Foreskin keratinocyte (primary cell): ENCODE measurements at places on chromosomes 11 and 22.

DNA sequence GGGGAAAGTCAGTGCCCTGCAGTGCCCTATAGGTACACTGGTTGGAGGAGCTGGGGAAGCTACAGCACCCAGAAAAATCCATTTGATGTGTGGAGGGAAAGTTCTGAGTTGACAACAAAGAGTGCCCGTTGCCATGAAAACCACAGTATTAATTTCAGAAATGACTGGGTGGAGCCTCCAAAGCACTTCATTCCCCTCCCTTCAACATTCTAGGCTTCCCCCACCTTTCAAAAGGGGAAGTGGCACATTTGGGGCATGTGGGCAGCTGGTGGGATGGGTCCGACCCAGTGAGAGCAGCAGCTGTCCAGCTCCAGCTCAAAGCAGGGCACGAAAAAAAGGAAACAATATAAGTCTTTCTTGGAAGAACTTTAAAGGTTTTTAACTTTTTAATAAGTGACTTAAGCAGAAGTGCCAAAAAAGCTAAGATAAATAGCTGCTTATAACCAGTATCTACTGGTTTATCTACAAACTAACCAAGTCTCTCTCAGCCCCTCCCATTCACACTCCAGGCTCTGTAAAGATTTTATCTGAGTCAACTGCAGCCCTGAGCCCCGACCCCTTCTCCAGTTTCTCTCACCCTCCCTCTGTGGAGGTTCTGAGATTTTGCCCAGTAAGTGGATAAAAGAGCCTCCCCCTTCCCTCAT is 9.0 kb upstream of the AHNAK start:
- peak; percentile 1 for DNase-seq

DNA sequence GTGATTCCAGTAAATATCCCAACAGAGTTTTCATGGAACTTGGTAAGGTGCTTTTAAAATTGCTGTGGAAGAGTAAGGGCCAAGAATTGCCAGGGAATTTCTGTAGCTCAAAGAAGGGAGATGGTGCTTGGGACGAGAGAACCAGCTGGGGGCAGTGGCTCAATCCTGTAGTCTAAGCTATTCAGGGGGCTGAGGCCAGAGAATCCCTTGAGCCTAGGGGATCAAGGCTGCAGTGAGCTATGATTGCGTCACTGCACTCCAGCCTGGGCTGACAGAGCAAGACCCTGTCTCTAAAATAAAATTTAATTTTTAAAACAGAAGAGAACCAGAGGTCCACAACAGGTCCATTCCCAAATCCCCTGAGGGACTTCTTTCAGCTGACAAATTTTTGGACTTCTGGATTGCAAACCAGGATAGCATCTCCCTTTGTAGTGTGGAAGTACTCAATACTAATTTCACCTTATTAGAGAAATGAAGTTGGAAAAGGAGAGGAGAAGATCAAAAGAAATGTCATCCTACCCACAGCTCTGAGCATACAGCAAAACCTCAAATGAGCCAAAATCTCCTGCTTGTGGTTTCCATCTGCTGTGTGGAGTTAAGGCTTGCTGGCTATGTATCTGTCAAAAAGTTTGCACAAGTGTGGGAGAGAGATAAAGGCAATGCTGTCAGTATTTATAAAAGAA is 59.2 kb upstream of the CLPB start:
- no peak for DNase-seq

DNA sequence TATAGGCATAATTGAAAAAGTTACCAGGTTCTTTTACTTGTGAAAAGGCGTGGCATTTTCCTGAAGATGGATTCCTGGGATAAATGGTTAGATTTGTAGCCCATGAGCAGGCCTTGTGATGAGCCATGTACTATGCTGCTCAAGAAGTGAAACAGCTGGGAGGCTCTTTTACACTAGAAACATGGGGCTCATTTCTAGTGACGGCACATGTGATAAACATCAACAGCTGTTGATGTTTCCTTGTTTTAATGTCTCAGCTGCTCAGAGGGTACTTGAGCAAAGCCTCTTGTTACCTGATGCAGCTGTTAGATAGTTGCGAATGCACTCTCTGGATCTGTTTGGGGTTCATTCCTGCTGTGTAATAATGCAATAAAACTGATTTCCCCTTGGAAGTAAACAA is 396.8 kb downstream of the GUCY1A2 start:
- no peak for DNase-seq

- no peak for DNase-seq
Observed at GRCh38 chr11:104122011-104122635, 41.8 kb downstream of the PDGFD start.

- DNase-seq, result no peak
Observed at GRCh38 chr11:109121173-109121932, 300.6 kb upstream of the C11orf87 start.

- no peak for DNase-seq
Observed at GRCh38 chr11:61773356-61773755, 19.0 kb downstream of the TMEM258 start.

GRCh38 chr11:7021318-7021717 is 1.0 kb downstream of the NLRP14 start:
- no peak for DNase-seq

DNA sequence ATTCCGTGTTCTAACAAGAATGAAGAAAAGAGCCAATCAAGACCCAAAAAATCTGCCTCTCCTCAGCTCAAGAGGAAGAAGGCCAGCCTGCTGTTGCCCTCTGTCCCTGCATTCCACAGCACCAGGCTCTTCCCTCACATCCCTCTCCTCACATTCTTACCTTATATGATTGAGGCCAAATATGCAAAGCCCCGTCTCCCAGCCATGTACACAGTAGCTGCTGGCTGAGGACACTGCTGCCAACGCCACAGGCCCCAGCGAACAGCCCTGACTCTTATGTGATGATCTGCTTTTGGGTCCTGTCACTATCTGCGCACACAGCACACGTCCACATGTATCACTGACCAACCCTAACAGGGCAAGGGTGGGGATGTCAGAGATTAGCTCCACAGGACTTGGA is 60.2 kb downstream of the MICAL3 start:
- no peak for DNase-seq

- DNase-seq, result no peak
Observed at GRCh38 chr11:111372538-111372937, 6.5 kb downstream of the POU2AF1 start.

GRCh38 chr11:69423611-69424385 is 57.7 kb upstream of the LINC01488 start:
- DNase-seq, result no peak

- no peak for DNase-seq
Observed at GRCh38 chr22:27566602-27567001, 235.0 kb downstream of the MN1 start.

DNA sequence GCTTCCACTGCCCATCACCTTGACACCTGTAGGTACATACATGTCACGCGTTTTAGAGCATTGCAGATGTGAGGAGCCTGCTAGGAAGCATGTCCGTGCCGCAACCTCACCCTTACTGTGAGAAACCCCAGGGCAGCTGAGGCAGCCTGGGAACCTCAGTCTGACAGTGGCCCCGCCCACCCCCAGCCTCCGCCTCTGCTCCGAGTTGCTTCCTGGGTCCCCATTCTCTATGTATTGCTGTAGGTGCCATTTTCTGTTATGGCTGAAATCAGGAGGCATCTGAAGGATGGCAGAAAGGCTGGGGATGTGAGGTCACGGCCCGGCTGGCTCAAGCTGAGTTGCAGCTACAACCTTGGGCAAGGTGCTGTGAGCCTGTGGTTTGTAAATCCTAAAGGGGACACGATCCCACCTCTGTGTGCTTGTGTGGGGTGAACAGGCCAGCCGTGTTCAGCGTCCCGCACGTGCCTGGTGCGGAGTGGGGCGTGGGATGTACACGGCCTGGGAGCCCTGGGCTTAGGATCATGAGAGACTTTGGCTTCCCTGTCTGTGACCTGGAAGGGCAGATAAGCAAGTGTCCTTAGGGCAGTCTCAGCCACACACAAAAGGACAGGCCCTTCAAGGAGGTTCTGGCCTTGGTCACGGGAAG is 102.7 kb downstream of the PHF21B start:
- DNase-seq, result no peak

DNA sequence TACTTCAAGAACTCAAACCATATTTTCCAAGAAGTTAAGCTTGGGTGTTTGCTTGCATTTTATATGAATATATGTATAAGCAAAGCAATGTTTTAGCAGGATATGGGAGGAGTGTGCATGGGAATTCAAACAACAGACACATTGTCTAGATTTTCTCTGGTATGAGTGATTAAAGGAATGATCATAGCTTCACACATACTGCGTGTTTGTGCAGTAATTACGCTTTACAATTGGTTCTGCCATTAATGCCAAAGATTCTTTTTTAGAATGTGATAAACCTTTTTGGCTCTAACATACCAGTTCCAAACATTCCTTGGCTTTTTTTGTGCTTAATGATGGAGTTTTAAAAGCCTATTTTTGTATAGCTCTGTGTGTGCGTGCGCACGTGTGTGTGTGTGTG is 54.0 kb downstream of the CCDC34 start:
- no peak for DNase-seq

DNA sequence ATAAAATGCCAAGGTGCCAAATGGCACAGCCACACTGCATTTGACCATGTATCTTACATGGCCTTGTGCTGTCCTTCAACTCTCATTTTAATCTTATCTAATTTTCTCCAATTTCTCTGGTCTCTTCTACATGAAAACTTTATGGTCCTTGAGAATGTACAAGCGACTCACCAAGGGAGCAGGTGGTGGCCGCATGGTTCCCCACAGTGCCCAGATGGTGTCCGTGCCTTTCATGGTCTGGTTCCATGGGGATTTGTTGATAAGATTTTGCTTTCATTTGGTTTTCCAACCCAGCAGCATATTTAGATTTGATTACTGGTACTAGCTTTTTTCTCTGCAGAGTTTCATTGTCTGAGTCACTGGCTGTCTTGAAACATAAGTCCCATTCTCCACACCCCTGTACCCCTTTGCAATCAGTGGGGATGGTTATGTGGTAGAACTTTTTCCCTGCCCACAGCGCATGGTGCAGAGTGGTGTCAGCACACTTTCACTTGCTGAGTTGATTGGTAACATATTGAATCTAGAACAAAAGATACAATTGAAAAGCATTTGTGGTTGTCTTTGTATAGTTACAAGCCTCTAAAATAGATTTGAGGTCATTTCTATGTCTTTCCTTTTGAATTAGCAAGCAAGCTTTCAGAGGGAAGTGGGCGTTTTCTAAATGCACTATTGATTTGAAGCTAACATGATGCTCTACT is 24.1 kb downstream of the ZNRF3 start:
- DNase-seq, result no peak

GRCh38 chr11:4183410-4184057 is 88.9 kb downstream of the RRM1 start:
- DNase-seq, result no peak

- DNase-seq, result no peak
Observed at GRCh38 chr11:122637541-122637940, 18.0 kb upstream of the UBASH3B start.

DNA sequence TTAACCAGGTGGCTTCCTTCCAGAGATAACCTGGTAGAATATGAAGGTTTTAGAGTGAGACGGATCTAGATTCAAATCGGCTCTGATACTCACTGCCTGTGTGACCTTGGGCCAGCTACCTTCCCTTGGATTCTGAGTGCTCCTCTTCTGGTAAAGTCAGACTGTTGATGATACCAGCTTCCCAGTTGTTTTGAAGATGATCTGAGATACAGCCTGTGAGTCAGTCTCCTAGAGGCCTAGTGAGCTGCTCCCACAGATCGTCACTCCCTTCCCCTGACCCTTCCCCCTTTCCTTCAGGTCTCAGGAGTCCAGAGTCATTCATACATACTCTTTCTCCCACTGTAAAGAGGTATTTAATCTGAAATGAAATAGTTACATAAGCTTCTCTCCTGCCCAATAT is 207.8 kb downstream of the GRIK4 start:
- peak; percentile 31 for DNase-seq
